Activated naive CD4-positive, alpha-beta T cell treated with anti-CD3 and anti-CD28 coated beads for 36 hours (primary cell): ENCODE measurements at places on chromosomes 1 and 21.
A peak's percentile ranks its signal among the peaks of the same experiment; 100 is the strongest.

DNA sequence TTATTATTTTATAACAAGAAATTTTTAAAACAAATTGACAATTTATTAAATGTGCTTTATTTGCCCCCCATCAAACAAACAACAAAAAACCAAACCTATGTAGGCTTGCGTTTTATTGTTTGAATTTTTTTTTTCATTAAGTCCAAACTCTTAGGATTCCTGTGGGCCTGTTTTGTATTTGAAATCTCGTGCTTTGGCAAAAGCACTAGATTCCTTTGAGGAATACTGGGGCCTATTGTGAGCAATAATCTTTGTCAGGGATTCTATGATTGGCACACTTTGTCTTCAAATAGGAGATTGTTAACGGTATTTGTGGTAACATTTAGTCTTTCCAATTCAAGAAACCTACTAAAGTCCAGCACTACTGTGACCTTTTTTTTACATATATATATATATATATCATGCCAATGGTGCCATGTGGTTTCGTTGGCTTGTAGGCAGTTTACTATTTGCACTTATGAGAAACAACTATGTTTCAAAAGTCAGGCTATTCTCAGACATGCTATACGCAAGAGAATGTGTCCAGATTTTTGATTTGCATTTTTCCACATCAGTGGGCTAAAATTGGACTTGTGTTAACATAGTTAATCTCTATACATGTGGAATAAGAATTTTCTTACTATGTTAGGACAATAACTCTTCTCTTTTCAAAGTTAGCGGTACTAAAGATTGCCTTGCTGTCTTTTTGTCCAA lies 70.4 kb upstream of the GREM2 start:
- no peak for DNase-seq

- DNase-seq: no peak
These were observed 53.4 kb downstream of the ZBTB18 start for GRCh38 chr1:244104309-244105060.

DNA sequence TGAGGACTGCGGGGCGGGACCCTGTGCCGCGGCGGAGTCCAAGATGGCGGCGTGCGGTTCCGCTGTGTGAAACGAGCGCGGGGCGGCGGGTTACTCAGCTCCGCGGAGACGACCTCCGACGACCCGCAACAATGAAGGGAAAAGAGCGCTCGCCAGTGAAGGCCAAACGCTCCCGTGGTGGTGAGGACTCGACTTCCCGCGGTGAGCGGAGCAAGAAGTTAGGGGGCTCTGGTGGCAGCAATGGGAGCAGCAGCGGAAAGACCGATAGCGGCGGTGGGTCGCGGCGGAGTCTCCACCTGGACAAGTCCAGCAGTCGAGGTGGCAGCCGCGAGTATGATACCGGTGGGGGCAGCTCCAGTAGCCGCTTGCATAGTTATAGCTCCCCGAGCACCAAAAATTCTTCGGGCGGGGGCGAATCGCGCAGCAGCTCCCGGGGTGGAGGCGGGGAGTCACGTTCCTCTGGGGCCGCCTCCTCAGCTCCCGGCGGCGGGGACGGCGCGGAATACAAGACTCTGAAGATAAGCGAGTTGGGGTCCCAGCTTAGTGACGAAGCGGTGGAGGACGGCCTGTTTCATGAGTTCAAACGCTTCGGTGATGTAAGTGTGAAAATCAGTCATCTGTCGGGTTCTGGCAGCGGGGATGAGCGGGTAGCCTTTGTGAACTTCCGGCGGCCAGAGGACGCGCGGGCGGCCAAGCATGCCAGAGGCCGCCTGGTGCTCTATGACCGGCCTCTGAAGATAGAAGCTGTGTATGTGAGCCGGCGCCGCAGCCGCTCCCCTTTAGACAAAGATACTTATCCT lies 430 bp downstream of the RBM15 start:
- DNase-seq: peak; percentile 80

GRCh38 chr1:33367485-33368405 lies 46.8 kb upstream of the A3GALT2 start:
- peak; percentile 92 for DNase-seq

DNA sequence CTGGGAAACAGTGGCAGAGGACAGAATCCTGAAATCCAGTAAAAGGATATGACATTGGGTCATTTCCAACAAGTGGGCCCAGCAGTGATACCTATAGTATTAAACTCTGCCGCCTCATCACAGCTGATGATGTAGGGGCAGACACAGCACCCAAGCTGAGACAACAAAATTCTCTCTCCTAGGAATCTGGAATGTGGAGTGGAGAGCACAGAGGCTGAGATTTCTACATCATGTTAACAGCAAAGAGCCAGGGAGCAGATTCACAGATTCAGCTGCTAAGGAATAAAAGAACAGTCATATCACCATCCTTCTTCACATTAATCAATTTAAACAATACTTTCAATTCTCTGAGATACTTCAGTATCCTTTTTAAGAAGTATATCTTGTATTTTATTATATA lies 61.9 kb downstream of the CRP start:
- no peak for DNase-seq

DNA sequence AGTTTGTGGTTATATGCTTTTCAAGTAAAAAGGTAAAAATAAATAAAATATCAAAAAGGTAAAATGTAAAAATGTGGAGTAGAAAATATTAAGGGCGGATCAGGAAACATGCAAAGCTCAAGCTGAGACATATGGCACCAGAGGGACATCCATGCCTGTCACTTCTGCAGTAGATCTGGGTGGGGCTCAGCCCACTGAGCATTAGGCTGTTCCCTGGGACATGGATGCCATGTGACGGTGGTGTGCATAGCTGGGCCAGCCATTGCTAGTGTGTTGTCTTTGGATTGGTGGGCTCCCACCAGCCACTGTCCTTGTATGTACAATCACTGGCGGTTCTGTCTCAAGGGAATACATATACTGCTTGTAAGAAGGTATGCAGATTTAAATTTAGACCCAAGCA lies 3.0 kb downstream of the TTC13 start:
- DNase-seq: no peak

DNA sequence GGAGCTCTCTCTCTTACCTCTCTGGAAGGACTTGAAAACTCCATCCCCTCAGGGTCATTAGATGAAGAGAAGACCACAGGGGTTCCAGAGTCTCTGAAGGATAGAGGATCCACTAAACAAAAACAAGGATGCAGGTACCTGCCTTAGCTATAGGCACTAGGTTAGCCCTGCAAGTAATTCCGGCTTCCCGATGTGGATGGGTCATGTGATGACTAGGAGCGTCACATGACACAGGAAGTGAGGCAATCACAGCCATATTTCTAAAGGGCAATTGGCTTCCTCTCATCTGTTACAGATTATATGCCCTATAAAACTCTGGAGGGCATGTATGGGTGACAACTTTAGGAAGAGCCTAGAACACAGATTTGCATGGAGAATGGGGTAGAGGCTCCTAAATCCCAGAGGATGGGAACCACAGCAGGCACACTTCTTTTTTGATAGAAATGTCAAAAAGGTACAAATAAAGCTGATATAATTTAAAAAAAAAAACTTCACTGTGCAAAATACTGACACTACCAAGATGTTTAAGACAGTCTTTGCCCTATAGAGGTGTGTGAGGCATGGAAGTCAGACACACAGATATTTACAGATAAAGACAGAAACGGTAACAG lies 14.1 kb downstream of the ENTREP3 start:
- peak; percentile 85 for DNase-seq

- DNase-seq: no peak
These were observed 233.8 kb upstream of the USP25 start for GRCh38 chr21:15495965-15496364.

DNA sequence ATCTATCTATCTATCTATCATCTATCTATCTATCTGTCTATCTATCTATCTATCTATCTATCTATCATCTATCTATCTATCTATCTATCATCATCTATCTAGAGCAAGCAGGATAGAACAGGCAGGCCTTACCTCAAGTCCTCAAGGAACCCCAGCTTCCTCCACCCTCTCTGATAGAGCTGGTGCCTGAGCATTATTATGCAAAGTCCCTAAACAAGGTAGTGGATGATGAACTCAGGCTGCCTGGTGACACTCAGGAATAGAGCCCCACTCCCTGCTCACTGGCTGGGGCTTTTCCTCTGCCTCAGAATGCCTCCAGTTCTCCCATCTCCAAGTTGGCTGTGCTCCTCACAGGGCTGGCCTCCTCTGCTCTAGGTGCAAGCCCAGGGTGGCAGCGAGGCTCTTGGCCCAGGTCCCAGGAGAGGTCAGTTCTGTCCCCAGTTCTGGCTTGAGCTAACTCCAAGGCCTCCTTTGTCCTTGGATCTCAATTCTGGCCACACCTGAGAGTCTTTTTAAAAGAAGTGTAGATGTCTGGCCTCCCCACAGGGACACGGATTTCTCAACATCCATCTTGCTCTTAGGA lies 60.2 kb downstream of the PCP4 start:
- no peak for DNase-seq

DNA sequence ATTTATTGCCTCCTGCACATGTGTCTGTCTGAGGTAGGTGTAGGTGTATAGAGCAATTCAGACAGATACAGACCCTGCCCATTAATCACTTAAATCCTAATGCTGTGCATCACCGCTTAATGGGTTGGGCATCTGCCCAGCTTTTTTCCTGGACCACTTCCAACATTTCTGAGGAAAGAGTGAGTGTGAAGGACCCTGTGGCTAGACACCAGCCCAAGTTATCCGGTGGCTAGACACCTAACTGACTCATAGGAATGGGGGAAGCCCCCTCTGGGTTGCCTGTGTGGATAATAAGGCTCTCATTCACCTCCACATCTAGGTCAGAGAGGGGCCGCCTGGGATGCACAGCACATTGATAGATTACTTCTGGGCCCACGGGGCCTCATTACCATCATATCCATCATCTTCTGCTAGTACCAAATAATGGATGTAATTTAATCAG lies 121.1 kb upstream of the RAVER2 start:
- peak; percentile 30 for DNase-seq

DNA sequence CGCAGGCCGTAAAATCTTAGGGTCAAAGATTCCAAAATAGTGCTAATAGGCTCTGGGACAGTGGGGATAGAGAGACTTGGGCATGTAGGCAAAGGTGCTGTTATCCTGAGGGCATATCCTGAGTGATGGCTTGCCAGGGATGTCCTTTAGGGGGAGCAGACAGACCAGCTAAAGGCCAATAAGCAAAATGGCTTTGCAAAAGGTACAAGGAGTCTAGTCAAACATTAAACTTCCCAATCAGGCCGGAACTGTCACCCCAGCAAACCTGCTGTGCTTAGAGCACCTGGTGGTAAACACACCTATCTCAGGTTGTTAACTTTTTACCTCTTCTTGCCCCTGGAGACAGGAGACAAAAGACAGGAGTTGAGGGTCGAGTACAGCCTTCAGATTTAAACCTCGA lies 49.1 kb downstream of the TRABD2B start:
- no peak for DNase-seq

- no peak for DNase-seq
These were observed 9.6 kb downstream of the COL18A1 start for GRCh38 chr21:45414396-45415187.

DNA sequence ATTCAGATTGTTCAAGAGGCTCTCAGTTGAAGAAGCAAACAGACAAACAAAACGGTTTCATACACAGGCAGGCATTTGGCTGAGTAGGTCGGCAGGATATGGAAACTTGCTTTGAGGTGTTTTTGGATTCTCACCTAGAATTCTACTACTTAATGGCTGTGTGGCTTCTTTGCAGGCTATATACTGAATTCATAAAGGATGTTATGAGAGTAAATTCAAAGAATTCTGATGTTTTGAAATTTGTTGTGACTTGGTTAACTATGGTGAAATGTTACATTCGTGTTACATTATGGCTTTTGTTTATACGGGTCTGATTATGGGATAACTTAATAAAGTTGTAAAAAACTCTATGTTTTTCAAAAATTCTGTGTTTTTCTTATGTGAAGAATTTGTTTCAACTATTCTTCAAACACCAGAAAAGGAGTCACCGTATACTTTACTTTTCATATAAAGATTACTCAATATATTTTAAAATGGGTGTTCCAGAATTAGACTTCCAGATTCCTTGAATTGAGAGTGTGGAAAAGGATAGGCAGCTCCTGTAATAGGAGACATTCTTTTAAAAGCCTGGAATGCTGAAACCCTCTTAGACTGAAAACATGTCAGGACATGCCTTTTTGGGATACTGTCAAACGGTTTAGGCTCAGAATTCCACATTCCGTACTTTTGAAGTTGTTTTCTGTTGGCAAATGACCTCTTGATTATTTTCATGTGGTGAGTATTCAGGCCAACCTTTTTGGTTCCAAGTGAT lies 8.2 kb upstream of the IRF2BP2 start:
- no peak for DNase-seq

DNA sequence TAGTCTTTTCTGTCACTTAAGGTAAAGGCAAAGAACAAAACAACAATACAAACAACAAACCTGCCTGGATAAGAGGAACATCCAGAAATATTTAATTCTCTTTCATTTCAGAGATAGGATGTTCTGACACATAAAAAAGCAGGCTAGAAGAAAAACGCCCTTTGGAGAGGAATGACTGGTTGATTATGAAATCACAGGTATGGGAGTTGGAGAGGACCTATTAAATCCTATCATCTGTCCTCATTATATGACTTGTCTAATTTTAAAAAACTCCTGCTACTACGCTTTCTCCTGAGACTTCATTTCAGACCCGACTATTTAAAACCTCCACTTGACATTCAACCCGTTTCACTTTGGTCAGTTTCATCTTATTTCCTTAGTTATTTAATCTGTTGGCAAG lies 54.1 kb downstream of the TMPRSS15 start:
- DNase-seq: no peak

DNA sequence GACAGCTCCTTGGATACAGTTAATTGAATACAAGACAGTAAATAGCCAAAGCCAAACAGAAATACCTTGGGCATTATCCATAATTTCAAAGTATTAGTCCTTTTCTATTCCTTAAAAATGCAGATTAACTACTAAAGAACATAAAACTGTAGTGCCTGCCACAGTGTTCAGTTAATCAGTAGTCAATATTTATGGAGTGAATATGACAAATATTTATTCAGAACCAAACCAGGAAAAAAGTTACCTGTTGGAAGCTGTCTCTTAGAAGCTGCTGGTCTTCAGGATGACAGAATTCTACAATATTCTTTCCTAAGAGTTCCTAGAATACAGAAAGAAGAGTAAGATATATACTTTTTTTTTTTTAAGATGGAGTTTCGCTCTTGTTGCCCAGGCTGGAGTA lies 18.2 kb upstream of the CTSK start:
- DNase-seq: no peak

- peak; percentile 27 for DNase-seq
These were observed 503 bp upstream of the PIGM start for GRCh38 chr1:160032165-160032820.

GRCh38 chr1:206469933-206470691 lies at the start of gene IKBKE:
Gene IKBKE, plus strand, starts transcription at chr1:206470476. Its CDS starts 2,752 bp downstream, at chr1:206473228.
- DNase-seq: peak; percentile 66

- no peak for DNase-seq
These were observed 164.7 kb downstream of the NPHP4 start for GRCh38 chr1:5827516-5827915.
